ENCODE measurements at places on chromosomes 1 and 21.

- no peak for DNase-seq
- H3K27ac ChIP-seq: no peak overlapping the region
- H3K4me1 ChIP-seq: no peaks in the 10 kb centered on the region
- H3K27me3 ChIP-seq: no peaks in the 10 kb centered on the region
- no peak overlapping the region for H3K4me3 ChIP-seq
- H3K36me3 ChIP-seq: no peaks in the 10 kb centered on the region
These were observed 108.4 kb downstream of the ROR1 start for GRCh38 chr1:63882048-63882704.

DNA sequence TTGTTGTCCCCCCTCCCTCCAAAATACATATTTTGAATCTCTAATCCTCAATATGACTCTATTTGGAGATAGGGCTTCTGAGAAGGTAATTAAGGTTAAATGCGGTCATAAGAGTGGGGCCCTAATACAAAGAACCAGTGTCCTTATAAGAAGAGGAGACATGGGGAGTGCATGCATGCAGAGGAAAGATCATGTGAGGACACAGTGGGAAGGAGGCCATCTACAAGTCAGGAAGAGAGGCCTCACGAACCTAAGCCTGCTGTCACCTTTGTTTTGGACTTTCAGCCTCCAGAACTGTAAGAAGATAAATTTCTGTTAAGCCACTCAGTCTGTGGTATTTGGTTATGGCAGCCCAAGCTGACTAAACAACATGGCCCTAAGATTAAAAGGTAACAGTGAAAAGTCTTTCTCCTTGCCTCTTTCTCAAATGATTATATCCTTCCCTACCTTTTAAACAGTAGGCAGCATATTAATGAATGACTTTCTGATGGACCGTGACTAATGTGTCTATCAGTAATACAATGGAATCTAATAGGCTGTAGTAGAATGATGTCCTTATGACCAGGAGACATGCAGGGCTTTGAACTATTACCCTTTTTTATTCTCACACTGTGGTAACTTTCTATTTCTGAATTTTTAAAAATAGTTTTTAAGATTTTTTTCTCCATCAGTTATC, 40.6 kb upstream of the ST6GALNAC3 start:
- no peaks in the 10 kb centered on the region for H3K4me1 ChIP-seq
- no peaks in the 10 kb centered on the region for H3K36me3 ChIP-seq
- no peaks in the 10 kb centered on the region for H3K27me3 ChIP-seq
- no peak overlapping the region for H3K4me3 ChIP-seq
- H3K27ac ChIP-seq: no peak overlapping the region

DNA sequence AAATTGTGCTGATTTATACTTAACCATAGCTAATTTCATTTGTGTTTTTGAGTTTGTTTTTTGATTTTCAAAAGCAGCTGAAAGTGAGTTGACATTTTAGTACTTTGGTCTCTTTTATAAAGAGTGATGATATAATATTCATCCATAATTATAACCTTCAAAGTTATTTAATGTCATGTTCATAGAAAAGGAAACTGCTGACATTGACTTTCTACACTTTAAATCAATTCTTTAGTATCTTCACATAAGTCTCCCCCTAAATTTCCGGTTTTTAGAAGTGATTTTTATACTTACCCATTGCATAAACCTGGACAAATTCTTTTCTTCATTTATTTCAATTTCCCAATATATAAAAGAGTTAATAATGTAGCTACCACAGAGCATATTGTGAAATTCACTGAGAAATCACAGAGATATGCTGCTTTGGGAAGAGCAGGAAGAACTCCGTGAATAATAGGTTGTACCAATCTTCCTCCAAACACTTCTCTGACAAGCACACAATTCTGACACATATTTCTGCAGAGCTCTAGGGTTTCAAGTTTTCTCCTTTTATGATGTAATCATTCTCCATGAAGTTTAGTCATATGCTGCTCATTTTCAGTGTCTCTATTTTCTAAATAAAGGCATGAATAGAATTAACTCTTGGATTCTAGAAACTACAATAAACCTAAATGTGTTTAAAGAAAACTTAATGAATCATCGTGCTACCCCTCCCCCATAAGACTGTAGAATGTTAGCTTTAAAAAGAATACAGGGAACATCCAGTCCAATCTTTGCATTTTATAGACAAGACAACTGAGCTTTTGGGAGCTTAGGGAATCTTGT, 25.6 kb upstream of the CDC42BPA start:
- no peaks in the 10 kb centered on the region for H3K4me1 ChIP-seq
- no peak overlapping the region for H3K4me3 ChIP-seq
- no peaks in the 10 kb centered on the region for H3K27me3 ChIP-seq

DNA sequence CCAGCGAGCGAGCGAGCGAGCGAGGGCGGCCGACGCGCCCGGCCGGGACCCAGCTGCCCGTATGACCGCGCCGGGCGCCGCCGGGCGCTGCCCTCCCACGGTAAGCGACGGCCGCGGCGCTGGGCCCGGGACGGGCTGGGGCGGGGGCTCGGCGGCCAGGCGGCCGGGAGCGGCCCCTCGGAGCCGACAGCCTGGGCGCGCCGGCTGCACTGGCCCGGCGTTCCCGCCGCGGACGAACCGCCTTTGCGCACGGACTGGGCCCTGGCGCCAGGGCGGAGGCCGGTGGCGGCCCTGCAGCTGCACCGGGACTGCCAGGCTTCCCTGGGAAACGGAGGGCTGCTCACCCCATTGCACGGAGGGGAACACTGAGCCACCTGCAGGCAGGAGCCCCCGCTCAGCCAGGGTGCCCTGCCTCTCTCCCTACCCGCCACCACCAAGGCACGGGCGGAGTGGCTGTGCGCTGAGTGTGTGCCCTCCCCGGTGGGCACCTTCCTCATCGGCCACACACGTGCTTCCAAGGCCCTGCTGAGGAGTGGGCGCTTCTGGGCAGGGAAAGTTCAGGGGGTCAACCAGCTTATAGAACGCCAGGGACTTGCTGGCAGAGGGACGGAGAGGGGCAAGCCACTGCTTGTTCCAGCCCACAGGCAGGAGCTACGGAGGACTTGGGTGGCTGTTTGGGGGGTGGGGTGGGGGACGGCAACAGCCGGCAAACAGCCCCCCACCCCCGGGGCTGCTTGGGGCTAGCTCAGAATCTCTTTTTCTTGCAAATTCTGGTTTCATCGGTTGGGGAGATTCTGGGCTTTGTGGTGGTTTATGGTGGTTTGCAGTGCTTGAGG, 532 bp downstream of the CSF1 start:
- peak overlapping the region; percentile 67 for H3K27ac ChIP-seq
- peaks cover 41% of the 10 kb centered on the region for H3K4me1 ChIP-seq
- peak overlapping the region; percentile 77 for H3K4me3 ChIP-seq
- no peak for DNase-seq
- H3K27me3 ChIP-seq: no peaks in the 10 kb centered on the region

DNA sequence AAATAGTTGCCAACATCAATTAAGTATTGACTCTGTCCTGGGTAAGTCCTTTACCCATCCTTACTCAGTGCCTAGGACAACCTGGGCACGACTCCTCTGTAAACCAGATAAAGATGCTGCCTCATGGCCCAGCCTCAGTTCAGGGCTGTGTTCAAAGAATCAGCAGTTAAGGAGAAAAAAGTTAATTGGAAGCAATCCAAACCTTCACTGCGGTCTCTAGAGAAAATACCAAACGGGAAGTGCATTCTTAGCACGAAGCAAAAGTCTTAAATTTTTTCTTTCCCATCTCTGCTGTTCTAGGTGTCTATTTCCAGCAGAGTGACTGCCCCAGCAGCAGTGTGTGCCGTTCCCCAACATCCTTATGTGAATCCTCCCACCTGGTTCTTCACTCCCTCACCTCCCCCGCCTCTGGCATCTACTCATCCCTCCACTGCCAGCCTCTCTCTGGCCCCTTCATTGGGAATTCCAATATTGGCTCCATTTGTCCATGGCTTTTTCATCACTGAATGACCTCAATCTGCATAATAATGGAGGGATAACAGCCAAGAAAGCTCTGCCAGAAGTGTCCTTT, 23.2 kb downstream of the KANK4 start:
- no peaks in the 10 kb centered on the region for H3K4me1 ChIP-seq
- no peaks in the 10 kb centered on the region for H3K36me3 ChIP-seq
- H3K27me3 ChIP-seq: no peaks in the 10 kb centered on the region
- no peak overlapping the region for H3K27ac ChIP-seq
- no peak overlapping the region for H3K4me3 ChIP-seq

DNA sequence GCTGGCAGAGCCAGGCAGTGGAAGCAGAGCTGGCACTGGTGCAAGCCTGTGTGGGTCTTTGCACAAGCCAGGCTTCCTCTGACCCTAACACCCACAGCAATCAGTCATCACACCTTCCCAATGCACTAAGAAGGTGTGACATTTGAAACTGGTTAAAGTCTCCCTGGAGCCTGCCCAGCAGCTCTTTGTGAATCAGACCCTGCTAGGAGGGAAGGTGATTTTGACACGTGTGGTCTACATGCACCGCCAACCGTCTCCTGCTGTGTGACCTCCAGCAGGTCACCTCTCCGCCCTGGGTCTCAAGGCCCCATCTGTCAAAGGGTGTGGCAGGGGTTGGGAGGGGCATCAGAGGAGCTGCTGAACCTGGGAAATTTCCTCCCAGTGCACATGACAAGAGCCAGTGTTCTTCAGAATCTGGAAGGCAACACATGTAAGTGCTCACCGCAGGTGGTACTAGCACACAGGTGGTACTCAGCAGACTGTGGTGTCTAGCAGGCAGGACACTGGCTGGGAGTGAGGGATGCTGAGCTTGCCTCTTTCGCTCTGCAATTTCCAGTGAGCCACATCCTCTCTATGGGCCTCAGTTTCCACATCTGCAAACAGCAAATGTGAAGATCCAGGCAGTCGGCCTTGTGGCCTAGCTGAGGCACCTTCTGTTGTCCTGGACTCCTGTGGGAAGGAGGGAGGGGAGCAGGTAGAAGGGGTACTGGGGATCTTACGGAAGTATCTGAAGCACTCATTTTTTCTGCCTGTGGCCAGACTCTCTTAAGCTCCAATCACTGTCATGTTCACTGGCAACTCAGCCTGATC, 123.2 kb downstream of the DMRTB1 start:
- DNase-seq: no peak
- H3K27ac ChIP-seq: no peak overlapping the region
- H3K4me1 ChIP-seq: peaks cover 3% of the 10 kb centered on the region
- no peaks in the 10 kb centered on the region for H3K36me3 ChIP-seq
- H3K4me3 ChIP-seq: no peak overlapping the region

- H3K27me3 ChIP-seq: no peaks in the 10 kb centered on the region
- no peaks in the 10 kb centered on the region for H3K4me1 ChIP-seq
- no peaks in the 10 kb centered on the region for H3K36me3 ChIP-seq
- no peak overlapping the region for H3K4me3 ChIP-seq
- DNase-seq: no peak
- no peak overlapping the region for H3K27ac ChIP-seq
These were observed 108.5 kb upstream of the KIF26B start for GRCh38 chr1:245046315-245046714.

DNA sequence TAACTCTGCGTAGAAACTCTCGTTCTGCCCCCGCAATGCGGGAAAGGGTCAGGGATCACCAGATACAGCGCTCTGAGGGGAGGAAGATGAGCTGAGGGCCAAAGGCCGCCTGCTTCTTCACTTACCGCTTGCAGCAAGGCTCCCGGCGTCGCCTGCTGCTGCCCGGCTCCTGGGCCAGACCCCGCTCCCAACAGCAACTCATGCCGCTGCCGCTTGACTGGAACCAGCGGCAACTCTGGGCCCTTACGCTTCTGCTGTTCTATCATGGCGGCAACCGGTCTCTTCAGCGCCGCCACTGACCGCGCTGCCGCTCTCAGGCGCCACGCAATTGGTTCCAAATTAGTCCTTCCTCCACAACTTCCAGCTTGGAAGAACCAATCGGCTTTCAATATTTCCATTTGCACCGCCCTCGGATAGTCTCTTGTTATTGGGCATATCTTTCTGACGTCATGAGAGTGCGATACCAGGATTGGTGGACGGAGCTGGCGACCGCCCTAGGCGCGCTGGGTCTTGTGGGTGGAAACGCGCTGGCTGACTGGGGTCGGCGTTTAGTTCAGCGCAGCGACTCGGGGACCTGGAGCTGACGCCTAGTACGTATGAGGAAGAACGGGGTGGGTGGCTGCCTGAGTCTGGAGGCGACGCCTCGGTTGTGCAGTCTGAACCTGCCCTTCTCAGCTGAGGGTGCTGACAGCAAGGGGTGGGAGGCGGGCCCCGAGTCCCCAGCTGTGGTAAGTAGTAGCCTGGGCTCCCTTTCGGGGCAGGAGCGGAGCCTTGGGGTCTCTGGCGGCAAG, at the start of the genes SNRNP40 and ZCCHC17:
Gene SNRNP40, minus strand, starts transcription at position 303 of the 791 bp plus-strand sequence. Its CDS starts 37 bp downstream, at position 266.
Gene ZCCHC17, plus strand, starts transcription at position 547 of the 791 bp plus-strand sequence. CDS start 13,067 bp downstream, outside the sequence.
- DNase-seq: peak; percentile 94
- peak within 1 kb of the TSS; percentile 75 for H3K4me3 ChIP-seq
- no peaks in the 10 kb centered on the region for H3K27me3 ChIP-seq
- H3K27ac ChIP-seq: peak within 1 kb of the TSS; percentile 82
- H3K4me1 ChIP-seq: peaks cover 10% of the 10 kb centered on the region

DNA sequence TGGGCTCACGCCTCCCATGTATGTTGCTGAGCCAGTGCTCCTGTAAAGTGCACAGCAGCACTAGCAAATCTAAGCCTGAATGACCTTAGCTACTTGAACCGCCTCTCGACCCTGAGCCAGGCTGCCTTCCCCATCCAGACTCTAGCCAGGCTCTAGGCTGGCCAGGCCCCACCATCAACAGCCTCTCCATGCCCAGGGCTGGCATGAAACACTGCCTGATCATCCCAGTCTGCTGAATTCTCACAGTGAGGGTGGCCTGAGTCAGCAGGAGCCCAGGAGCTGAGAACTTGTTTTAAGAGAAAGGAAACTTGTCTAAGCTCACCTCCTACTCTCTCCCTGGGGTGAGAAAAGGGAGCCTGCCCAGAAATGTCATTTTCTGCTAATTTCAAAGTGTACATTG, 733.3 kb downstream of the PTPRU start:
- H3K4me1 ChIP-seq: no peaks in the 10 kb centered on the region
- H3K27ac ChIP-seq: no peak overlapping the region
- H3K27me3 ChIP-seq: no peaks in the 10 kb centered on the region
- no peak overlapping the region for H3K4me3 ChIP-seq
- no peak for DNase-seq

DNA sequence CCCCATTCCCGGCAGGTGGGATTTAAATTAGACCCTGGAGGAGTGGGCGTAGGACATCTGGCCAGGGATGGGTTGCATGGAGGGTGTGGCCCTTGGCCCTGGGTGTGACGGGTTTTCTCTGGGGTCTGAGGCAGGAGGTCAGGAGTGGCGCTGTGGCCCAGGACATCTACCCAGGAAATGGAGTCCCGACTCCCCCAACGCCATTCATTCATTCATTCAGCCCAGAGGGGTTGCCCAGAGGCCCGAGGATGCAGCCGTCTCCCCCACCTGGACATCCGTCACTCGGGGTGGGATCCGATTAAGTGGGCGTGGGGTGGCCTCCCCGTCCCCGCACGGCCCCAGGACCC, 663 bp downstream of the ATP13A2 start:
- H3K27ac ChIP-seq: no peak overlapping the region
- no peaks in the 10 kb centered on the region for H3K27me3 ChIP-seq
- no peak for DNase-seq
